Airway epithelial cell (primary cell): ENCODE measurements at places on chromosomes 2 and 18. TPM values are rescaled to one million over a fixed set of nuclear protein-coding genes. Genes with fewer than 3 reads are reported as not detected.

The CHRNG gene
- not detected in 2 replicates for total RNA-seq

The PIK3C3 gene
- 30.6 and 30.7 TPM in 2 replicates for total RNA-seq

The C2orf80 gene
- total RNA-seq: not detected in 2 replicates

The MAPK4 gene
- total RNA-seq: not detected in 2 replicates

The CFC1B gene
- total RNA-seq: not detected in 2 replicates
